Stimulated activated CD4-positive, alpha-beta T cell treated with anti-CD3 and anti-CD28 coated beads, Interleukin-1b, Interleukin-23, amount 100 ng/mL, for 1 hour (primary cell): ENCODE measurements at places on chromosomes 6 and 20.

DNA sequence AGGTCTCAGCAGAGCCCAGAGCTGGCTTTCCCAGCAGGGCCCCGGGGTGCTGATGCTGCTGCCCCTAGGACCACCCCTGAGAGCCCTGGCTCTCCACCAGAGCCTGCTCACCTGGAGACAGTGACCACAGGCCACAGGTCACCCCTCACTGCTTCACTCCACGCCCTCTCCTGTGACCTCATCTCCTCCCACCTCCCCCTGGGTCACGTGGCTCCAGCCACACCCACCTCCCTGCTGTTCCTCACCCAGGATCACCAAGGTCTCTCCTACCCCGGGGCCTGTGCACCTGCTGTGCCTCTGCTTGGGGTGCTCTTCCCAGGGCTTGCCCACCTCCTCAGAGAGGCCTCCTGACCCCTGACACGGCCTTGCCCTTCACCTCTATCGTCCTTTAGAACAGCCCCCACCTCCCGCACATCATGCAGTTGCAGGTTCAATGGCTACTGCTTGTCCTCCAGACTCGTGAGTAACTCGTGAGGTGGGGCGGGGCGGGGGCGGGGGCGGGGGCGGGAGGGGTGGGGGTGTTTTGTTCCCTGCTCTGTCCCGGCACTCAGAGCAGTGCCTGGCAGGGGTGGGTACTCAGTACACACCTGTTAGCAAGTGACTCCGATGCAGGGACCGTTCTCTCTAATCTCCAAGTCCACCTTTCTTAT lies 468.0 kb downstream of the PREX1 start:
- no peak for DNase-seq

DNA sequence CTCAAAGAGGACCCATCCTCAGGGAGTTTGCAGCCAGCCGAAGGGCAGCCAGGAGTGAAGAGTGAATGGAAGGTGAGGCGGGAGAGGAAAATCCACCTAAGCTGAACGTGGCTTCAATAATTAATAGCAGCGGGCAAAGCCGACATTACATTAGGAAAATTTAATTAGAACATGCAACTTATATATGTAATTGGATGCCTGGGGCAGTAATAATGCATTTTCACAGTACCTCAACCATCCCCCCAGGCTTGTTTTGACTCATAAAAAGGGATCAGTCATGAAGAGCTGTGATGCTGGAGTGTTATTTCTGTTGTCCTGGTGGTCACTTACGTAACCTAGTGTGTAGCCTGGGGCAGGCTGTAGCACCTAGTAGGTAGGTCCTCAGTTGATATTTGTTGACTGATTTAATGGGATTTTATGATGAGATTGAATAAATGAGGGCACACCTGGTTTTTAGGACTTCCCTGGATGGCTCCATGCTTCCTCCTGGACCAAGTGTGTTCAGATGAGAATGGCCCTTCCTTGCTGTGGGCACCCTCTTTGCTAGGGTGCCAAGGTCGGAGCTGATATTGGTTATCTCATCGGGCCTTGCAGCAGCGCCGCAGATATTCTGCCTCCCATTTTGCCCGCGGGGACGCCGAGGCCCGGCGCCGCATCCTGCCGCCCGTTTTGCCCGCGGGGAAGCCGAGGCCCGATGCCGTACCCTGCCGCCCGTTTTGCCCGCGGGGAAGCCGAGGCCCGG lies 128.8 kb downstream of the CDH26 start:
- no peak for DNase-seq

- DNase-seq, result no peak
Observed at GRCh38 chr6:106743612-106744011, 114.2 kb downstream of the QRSL1 start.

DNA sequence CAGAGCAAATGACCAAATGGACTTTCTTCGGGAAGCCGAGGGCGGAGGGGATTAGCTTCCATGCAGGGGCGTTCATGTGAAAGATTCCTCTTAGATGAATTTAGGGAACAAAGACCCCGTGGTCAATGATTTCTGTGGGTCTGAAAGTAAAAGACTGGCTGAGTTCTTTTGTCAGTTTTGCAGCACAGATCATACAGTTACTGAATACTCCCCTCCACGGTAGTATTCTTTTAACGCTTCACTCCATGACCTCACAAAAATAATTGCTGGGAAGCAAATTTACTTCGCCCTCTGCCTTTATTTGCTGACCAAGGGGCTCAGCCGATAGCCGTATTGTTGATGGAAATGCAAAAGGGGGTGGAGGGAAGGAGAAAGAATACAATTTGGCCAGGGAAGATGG lies 86.0 kb upstream of the SALL4 start:
- no peak for DNase-seq

- no peak for DNase-seq
Observed at GRCh38 chr6:168778201-168778600, 337.2 kb downstream of the SMOC2 start.

- no peak for DNase-seq
Observed at GRCh38 chr6:146865756-146866379, 267.1 kb downstream of the ADGB start.

DNA sequence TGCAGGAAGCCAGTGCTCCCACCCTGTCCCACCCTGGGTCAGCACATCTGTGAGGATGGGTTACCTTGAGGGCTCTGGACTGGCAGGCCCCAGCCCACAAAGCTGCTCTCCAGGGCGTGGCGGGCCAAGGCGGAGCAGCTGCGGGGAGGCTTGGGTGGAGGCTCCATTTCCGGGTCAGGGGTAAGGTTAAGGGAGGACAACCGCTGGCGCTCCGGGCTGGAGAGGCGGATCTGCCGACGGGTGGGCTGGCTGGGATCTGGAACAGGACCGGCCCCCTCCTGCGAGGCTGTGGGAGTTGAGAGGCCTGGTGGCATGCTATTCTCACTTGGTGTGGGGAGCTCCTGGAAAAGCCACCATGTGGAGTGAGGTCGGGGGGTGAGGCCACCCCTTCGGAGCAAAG lies 5.5 kb downstream of the SMPD2 start:
- DNase-seq, result no peak

GRCh38 chr6:160477901-160478300 lies 129.7 kb downstream of the SLC22A3 start:
- no peak for DNase-seq

- DNase-seq, result no peak
Observed at GRCh38 chr6:130047088-130047995, 29.0 kb downstream of the L3MBTL3 start.

- no peak for DNase-seq
Observed at GRCh38 chr6:118799826-118800225, 94.1 kb upstream of the ASF1A start.

GRCh38 chr6:49155316-49155715 lies 307.7 kb downstream of the MMUT start:
- DNase-seq, result no peak

DNA sequence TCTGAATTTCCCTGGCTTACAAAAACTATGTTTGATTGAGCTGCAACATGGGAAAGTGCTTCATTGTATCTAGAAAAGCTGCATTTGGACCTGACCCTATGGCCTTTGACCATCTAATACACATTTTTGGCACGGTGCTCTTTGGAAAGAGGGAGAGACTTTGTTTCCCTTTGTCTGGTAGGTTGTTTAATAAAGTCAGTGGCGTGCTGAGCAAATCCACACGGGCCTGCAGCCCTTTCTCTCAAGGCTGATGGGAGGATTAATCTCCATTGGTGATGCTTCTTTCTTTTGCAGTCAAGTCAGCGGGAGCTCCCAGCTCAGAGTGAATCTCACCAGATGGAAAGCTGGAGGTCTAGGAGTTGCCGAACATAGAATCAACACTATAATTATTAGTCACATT lies 314.7 kb upstream of the CNR1 start:
- no peak for DNase-seq

- DNase-seq, result no peak
Observed at GRCh38 chr6:3926150-3926482, 76.9 kb downstream of the FAM50B start.

GRCh38 chr6:74249658-74250057 lies 553.7 kb downstream of the CD109 start:
- no peak for DNase-seq

DNA sequence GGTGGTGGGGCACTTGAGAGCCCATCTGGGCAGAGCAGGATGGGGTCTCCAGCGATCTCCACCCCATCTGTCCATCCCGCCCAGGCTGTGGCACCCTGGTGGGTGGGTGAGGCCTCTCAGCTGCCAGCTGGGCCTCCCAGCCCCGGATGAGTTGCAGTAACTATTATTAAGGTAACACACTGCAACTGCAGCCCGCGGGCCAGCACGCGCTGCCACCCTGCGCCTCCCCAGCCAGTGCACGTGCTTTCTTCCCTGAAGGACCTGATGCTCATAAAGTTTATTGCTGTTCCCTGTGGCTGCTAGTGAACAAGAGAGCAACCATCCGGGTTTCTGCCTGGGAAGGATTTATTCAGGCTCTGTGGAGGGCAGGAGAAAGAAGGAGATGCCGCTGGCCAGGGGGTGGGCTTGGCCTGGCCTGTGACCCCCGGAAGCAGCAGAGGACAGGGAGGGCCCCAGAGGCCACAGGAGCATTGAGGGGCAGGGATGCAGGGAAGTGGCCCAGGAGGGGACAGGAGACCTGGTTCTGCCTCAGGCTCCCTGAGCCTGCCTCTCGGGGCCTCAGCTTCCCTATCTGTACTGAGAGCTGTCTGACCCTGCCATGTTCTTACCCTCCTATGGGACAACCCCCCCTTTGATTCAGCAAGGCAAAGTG lies 1.7 kb downstream of the IP6K3 start:
- no peak for DNase-seq

- no peak for DNase-seq
Observed at GRCh38 chr20:6504826-6505225, 262.7 kb upstream of the BMP2 start.

DNA sequence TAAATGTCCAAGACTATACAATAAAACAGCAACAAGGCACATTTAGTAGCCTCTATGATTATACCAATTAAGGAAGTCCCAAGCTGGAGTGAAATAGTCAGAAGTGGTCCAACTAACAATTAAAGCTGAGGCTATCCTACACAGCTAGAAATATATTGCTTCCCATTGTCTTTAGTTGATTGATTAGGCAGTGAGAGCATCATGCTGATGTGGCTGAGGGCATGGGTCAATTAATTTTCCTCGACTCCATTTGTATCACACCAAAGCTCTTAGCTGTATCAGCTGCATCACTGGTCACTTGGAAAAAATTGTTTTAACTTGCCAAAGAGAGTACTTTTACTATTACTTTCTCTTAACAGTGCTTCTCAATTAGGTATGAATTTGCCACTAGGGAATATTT lies 328.7 kb upstream of the NT5E start:
- no peak for DNase-seq

DNA sequence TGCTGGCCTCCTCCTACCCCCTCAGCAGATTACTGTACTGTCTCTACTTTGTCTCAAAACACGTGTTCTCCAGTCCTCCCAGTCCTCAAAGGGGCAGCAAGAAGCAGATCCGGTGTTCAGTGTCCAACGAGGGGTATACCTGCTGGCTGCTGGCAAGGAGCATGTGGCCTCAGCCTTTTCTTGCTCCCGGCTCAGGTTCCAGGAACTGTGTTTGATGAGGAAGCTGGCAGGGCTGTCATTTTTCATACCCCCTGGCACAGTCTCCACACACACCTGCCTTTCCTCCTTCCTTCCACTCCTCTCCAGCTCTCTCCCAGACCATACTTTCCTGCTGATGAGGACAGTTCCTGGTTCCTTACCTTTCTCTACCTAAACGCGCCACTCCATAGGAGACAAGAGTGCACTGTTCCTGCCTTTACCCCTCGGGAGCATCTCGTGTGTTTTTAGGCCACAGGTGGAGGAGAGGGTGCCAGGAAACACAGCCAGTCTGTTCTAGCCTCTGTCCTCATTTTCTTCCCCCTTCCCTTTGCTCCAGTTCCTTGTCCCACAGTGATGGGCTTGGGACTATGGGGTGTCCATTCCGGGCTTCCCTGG lies 77.2 kb downstream of the SSR1 start:
- no peak for DNase-seq

DNA sequence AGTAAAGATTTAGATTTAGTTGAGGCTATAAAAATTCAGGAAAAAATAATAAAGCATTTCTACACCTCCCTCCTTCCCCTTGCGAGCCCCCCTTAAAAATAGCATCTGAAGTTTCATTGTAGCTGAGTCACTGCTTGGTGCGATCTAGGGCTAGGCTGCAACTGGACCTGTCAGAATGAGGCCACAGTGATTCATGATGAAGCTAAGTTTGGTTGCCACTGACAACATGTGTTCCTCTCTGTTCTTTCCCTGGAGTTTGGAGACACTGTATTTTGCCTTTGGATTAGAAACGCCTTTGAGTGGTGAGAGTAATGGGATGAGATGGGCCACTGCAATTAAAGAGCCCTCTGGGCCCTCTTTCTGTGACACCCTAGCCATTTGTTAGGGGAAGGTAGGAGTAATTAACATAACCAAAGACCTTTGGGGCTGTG lies 334.1 kb downstream of the NRN1 start:
- no peak for DNase-seq

GRCh38 chr6:112991912-112992311 lies 644.8 kb downstream of the RFPL4B start:
- DNase-seq, result no peak

GRCh38 chr20:43755390-43755789 lies 28.6 kb upstream of the GTSF1L start:
- DNase-seq, result no peak

GRCh38 chr6:56775498-56776166 lies 132.9 kb upstream of the DST start:
- DNase-seq, result no peak

DNA sequence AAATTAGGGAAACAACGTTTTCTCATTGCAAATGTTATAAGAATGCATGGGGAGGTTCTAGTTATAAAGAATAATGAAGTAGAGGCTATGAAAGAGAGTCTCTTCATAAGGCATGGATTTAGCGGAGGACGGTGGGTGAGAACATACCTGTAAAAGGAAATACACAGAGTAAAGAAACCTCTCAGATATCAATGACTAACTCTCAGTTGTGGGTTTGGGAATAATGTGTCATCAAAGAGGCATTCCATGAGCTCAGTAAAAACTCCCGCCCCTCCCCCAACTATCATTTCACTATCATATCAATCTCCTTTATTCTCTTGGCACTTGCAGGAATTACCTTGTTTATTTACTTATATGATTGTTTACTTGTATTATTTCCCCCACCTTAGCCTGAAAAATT lies 695.4 kb downstream of the PTPRT start:
- no peak for DNase-seq

- DNase-seq, result no peak
Observed at GRCh38 chr6:161218222-161218621, 55.6 kb downstream of the AGPAT4 start.

- DNase-seq, result no peak
Observed at GRCh38 chr6:66964216-66964615, 1257.2 kb upstream of the EYS start.

- peak; percentile 25 for DNase-seq
Observed at GRCh38 chr20:35953387-35954199, 709 bp downstream of the SCAND1 start.

GRCh38 chr20:39851459-39851858 lies 837.6 kb downstream of the MAFB start:
- no peak for DNase-seq

DNA sequence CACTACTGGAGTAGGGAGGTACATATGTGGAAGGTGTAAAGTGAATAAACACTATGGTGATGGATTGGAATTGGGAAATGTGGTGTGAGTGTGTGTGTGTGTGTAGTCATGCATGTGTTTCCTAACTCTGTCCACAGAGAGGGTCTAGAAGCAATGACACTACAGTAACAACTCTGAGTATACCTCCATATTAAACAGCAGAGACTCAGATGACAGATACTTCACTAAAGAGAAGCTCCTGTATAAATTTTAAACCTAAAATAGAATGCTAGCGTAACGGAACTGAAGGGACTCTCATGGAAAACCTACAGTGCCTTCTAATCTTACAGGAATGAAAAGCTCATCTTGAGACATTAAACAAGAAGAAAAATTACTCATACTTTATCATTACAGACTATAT lies 150.5 kb downstream of the SLC16A10 start:
- DNase-seq, result no peak
